CD4-positive, alpha-beta T cell treated with Interleukin-6 for 4 hours (primary cell): ENCODE measurements at places on chromosomes 7 and 10.

GRCh38 chr10:79245539-79246208, 101.6 kb upstream of the PPIF start:
- no peak for DNase-seq

- no peak for DNase-seq
Observed at GRCh38 chr10:52232561-52233350, 81.3 kb upstream of the DKK1 start.

GRCh38 chr10:77077316-77077945, 560.2 kb downstream of the KCNMA1 start:
- DNase-seq: no peak

GRCh38 chr7:85630904-85631600, 444.2 kb upstream of the SEMA3D start:
- no peak for DNase-seq

- DNase-seq: no peak
Observed at GRCh38 chr7:111867348-111867931, 305.1 kb upstream of the IMMP2L start.

DNA sequence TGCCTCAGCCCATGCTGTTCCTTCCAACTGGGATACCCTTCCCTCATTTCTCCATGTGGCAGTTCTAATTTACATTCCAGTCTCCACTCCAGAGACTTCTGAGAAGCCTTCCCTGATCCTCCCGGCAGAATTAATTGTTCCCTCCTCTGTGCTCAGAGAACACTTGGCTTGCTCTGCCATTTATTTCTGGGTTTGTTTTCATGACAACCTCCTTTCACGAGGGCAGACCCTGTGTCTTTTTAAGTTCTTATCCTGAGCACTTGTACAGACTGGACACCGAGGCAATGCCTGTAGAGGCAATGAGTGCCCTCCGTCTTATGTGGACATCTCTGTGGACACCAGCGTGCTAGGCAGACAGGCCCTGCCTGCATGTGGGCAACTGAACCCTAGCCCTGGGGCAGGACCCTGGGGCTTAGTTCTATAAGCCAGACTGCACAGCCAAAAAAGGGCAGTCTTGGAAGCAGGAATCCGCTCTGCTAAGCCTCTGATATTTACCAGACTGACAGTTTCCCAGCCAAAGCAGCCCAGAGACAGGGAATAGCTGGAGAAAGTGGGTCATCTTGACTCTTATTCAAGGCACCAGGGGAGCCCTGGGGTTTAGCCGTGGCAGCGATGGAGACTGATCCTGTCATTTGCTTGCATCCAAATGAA, 474.0 kb downstream of the RPS24 start:
- no peak for DNase-seq

- DNase-seq: no peak
Observed at GRCh38 chr7:93704217-93704616, 129.7 kb upstream of the CALCR start.

DNA sequence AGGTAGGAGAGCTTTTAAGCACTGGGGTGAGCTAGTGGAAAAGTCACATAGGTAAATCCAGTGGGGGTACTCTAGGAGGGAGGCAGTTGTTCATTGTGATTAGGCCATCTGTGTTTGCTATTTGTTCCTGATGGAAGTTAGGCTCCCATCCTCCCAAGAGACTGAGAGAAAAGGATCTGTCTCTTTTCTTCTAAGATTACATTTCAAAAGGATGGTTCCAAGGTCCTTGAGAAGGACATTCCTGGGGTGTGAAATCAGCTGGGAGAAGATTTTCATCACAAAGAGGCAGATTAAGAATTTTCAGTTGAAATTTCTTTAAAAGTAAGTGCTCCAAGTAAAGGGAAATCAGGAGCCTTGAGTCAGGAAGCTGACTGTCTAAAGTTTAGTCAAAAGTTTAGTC, 210.8 kb upstream of the CSTF2T start:
- no peak for DNase-seq

GRCh38 chr7:21028186-21028585, 241.5 kb upstream of the SP8 start:
- no peak for DNase-seq

DNA sequence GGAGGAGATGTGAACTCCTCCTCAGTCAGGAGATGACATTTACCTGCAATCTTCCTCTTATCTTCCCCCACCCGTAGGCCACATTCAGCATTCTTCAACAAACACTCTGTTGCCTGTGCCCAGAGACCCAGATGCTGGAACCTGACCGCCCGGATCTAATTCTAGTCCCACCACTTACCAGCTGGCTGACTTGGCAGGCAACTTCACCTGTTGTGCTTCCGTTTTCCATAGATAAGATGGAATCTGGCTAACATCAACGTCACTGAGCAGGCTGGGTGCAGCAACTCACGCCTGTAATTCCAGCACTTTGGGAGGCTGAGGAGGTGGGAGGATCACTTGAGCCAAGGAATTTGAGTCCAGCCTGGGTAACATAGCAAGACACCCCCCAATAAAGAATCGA, 21.3 kb upstream of the FXYD4 start:
- DNase-seq: no peak

GRCh38 chr7:30268586-30268985, 15.8 kb upstream of the ZNRF2 start:
- no peak for DNase-seq

DNA sequence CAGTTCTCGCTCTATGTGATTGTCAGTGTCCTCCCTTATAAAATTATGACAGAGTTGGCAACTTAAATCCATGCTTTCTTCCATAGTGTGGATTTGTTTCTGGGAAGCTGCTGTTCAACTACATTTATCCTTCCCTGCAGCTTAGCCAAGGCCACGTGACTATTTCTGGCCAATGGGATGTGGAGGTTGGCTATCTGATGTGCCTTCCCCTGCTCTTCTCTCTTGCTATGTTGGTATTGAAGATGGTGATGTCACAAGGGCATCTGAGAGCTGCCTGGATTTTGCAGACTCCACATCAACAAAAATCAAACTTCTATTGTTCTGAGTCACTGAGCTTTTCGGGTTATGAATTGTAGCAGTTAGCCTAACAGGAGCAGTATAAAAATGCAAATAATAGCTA, 164.9 kb upstream of the RHOBTB1 start:
- no peak for DNase-seq

- no peak for DNase-seq
Observed at GRCh38 chr7:4655311-4655710, 26.8 kb upstream of the FOXK1 start.

- DNase-seq: no peak
Observed at GRCh38 chr10:46001187-46001756, 29.0 kb downstream of the TIMM23 start.

DNA sequence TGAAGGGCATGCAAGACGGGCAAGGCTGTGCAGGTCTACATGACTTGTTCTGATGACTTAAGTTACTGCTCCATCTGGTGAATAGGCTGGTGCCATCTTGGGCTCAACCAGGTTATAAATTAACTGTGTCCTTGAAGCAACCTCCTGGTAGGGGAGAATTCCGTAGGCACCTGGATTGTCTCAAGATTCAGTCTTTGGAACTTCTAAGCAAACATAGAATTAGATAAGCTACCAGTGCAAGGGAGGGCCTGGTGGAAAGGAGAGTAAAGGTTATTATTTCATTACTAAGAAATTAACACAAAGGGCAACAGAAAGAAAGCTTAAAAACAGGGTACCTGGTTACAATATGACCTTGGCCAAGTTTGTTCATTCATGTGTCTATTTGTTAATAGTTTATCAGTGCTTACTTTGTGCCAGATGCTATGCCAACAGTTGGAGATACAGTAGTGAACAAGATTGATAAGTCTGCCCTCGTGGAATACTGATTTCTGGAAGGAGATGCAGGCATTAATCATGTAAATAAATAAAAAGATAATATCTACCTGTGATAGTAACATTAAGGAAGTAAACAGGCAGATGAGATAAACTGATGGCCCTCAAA, 107.0 kb upstream of the PALS2 start:
- DNase-seq: no peak

GRCh38 chr10:65194555-65194954, 1673.4 kb downstream of the REEP3 start:
- no peak for DNase-seq

GRCh38 chr7:2631946-2632732, at the start of gene TTYH3:
TTYH3 (plus strand) TSS chr7:2631986; CDS start chr7:2632156, 170 bp downstream.
- DNase-seq: no peak

DNA sequence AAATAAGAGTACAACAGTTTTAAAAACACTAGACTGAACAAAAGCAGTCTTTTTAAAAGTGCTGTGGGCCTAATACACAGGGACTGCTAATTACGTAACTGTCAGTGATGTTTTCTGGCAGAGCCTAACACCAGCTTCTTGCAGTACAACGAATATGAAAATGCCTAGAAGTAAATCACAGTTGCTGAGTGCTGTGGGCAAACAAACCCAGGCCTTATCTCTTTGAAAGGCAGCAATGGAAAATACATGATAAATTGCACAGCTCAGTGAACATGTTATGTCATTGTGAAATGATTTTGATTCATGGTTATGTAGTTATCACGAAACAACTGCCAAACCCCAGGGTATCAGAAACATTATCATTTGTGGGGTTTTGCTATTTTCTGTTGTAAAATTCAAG, 428.4 kb downstream of the GFRA1 start:
- DNase-seq: no peak

DNA sequence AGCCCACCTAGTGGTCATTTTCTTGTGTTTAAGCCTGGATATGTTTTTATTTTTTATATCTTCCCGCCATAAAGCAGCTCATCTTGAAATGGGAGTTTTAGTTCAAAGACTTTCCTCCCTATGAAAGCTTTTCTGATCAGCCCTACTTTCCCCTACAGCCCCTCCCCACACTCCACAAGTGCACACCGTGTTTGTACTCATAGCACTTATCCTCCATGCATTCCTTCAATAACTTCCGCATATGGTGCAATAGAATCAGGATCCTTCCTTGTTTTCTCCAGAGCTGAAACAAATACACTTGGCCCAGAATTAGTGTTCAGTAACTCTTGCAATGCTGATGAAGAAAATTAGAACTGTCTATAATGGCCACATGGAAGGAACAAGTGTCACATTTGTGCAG, 235.9 kb downstream of the KCNMA1 start:
- no peak for DNase-seq

DNA sequence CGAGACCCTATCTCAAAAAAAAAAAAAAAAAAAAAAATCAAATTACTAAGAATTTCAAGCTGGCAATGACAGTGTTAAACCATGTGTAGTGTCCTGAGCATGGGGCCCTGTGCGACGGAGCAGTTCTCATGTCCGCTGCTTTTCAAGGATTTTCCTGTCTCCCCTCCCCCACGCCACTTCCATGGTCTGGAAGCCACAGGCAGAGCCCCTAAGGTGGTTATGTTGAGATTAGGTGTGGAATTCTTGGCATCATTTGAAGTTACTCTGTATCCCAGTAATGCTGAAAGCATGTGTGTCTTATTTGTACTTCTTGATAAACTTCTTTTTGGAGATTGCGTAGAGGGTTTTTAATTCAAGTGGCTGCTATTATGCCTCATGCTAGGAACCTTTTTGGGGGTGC, 65.2 kb downstream of the PFKFB3 start:
- DNase-seq: no peak

GRCh38 chr7:1431226-1431625, 28.0 kb downstream of the MICALL2 start:
- no peak for DNase-seq

- DNase-seq: no peak
Observed at GRCh38 chr10:62919776-62920175, 103.6 kb upstream of the EGR2 start.

GRCh38 chr10:78565841-78566240, 502.9 kb upstream of the ZMIZ1 start:
- DNase-seq: no peak

DNA sequence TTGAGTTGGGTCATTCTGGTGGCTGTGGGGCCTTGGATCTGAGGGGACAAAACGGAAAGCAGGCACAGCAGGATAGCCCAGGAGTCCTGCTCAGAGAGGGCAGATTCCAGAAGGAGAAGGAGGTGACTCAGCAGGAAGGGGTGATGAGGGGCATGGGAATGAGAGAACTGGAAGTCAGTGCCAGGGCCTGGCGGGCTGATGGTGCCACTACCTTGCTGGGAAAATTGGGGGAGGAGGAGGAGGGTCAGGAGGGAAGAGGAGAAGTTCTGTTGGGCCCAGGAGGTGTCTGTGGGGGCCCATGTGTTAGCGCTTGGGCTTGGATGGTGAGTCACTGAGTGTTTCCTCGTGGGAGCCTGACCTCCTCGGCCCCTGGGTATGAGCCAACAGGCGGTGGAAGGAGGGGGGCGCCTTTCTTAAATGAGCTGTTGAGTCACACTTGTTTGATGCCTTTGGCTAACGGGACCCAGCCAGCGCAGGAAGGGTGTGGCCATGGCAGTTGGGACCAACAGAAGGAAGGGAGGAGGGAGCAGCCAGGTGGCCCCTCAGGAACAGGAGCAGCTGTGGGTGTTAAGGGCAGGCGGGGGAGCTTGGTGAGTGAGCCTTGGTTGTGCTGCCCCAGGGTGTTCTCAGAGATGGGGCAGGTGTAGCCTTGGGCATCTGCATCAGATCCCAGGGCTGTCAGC, 130.0 kb upstream of the BTBD16 start:
- no peak for DNase-seq

GRCh38 chr10:70130878-70131559, 1.6 kb downstream of the AIFM2 start:
- no peak for DNase-seq

DNA sequence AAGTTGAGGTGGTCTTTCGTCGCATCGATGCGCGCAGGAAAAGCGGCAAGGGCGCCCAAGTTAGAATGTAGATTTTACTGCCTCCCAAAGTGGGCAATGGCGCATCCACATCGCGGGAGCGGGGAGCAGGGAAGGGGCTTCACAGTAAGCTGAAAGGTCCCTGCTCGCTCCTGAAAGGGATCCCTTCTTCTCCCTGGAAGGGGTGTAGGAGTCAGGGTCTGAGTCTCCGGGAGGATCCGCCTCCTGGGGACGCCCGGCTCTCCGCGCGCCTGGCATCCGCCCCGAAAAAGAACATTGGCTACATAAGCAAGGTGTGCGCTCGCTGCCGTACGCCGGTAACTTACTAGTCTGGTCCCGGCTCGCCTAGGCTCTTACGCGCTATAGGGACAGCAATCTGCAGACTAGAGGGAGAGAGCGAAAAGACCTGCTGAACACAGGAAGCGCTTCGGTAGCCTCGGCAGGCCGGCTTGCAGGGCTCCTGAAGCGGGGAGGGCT, 804 bp downstream of the UNC5B start:
- peak; percentile 23 for DNase-seq

GRCh38 chr7:10222976-10223375, 750.7 kb upstream of the PHF14 start:
- DNase-seq: no peak

- no peak for DNase-seq
Observed at GRCh38 chr7:133690740-133691139, 436.4 kb upstream of the LRGUK start.

DNA sequence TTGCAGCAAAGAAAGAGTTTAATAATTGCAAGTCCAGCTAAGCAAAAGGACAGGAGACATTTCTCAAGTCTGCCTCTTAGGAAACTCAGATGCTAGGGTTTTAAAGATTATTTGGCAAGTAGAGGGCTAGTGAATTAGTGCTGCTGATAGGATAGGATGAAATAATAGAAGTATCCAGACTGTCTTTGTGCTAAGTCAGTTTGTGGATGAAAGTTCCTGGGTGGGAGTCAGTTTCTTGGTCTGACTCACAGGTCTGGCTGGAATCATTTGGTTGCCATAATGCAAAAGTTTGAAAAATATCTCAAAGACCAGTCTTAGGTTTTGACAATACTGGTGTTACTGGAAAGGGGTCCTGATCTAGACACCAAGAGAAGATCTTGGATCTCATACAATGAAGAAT, 42.6 kb upstream of the INHBA start:
- no peak for DNase-seq
